ENCODE measurements at places on chromosomes 4 and X.

DNA sequence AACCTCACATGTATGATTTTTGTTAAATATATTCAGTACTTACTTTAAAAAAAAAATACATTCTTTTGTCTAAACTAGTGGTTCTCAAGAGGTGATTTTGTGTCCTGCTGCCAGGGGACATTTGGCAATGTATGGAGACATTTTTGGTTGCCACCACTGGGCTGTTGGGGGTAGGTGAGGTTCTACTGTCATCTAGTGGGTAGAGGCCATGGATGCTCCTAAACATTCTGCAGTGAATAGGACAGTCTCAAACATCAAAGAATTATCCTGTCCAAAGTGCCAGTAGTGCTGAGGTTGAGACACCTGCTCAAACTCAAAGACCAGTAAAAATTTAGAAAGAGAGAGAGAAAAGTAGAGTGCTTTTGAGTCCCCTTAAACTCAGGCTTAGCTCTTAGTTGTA, 32.9 kb upstream of the PGM2 start:
- DNase-seq, result no peak

- DNase-seq, result no peak
Measured at GRCh38 chr4:128653527-128654444, 155.7 kb upstream of the JADE1 start.

- DNase-seq, result no peak
Measured at GRCh38 chrX:68690936-68691501, 43.6 kb downstream of the STARD8 start.

GRCh38 chrX:21963731-21964405, 23.4 kb downstream of the SMS start:
- DNase-seq, result no peak

GRCh38 chr4:164483711-164484110, 270.2 kb upstream of the SMIM31 start:
- no peak for DNase-seq

GRCh38 chr4:169773889-169774288, 16.1 kb upstream of the HPF1 start:
- DNase-seq, result no peak

Data from stimulated activated CD8-positive, alpha-beta memory T cell treated with anti-CD3 and anti-CD28 coated beads, Interleukin-4, amount 100 ng/mL, for 1 hour (primary cell).